Right lobe of liver (tissue), 6 donors: ENCODE measurements at places on chromosomes 2 and 18. TPM values are rescaled to one million over a fixed set of nuclear protein-coding genes. Genes with fewer than 3 reads are reported as not detected.

CAPG gene
- 17.4 TPM for total RNA-seq

CYTIP gene
- 3.5 TPM for total RNA-seq

ESCO1 gene
- 6.0 TPM for total RNA-seq

GRCh38 chr18:48165111-48165866 lies 234.8 kb upstream of the SMAD2 start:
- H3K4me1 ChIP-seq: peaks cover 34% of the 10 kb centered on the region
- no peak for DNase-seq
- H3K4me3 ChIP-seq: no peak overlapping the region
- no peaks in the 10 kb centered on the region for H3K36me3 ChIP-seq
- no peak overlapping the region for H3K27ac ChIP-seq

DNA sequence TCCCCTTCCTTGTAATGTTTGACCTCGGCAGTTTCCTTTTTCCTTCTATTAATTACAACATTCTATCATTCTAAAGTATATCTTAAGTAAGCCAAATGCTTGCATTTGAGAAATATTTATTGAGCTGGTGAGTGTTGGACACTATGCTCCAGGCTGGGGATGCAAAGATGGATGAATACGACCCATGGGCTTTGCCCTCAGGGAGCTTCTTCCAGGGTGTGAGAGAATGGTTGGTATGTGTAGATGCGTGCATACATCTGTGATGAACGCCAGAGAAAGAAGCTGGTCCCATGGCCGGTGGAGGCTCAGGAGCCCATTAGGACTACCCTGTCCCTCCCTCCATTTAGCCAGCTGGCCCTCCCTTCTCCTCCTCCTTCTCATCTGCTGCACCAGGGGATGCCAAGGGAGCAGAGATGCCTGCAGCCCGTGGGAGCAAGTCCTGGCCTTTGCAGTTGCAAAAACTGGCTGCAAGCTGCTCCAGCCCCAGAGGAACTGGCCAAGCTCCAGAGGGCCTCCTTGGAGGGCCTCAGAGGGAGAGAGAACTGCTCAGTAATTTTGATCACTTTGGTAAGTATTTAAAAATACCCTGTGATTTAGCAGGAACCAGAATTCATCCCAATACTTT lies 65.7 kb upstream of the FOSL2 start:
- no peaks in the 10 kb centered on the region for H3K27me3 ChIP-seq
- DNase-seq: no peak
- no peak overlapping the region for H3K27ac ChIP-seq
- H3K4me1 ChIP-seq: no peaks in the 10 kb centered on the region

DNA sequence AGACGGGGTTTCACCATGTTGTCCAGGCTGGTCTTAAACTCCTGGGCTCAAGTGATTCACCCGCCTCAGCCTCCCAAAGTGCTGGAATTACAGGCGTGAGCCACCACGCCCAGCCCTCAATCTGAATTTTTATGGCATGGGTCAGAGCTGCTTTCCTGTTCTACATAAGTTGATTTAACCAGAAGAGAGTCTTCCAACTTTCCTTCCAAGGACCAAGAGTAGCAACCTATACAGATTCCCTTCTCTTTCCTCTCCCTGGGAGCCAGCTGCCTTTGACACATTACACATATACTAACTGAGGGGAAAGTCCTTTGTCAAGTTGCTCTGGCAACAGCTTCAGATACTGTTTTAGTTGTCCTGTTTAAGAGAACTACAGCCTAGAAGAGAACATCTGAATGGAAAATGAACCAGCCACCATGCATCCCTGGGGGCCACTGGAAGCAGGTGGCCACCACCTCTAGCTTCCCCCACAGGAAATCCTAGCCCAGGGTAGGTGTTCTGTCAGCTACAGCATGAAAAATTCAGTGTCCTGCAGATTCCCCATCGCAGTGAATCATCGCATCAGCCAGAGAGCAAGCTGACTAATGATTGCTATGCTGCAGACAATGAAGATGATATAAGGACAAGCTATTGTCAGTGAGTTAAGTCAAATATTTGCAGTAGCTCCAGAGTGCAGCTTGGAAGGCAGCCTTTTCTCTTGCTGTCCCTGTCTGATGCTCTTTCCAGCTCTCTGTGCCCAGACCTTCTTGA lies 62.9 kb downstream of the POMC start:
- no peaks in the 10 kb centered on the region for H3K36me3 ChIP-seq
- no peaks in the 10 kb centered on the region for H3K27me3 ChIP-seq
- no peak overlapping the region for H3K4me3 ChIP-seq
- H3K4me1 ChIP-seq: no peaks in the 10 kb centered on the region

DNA sequence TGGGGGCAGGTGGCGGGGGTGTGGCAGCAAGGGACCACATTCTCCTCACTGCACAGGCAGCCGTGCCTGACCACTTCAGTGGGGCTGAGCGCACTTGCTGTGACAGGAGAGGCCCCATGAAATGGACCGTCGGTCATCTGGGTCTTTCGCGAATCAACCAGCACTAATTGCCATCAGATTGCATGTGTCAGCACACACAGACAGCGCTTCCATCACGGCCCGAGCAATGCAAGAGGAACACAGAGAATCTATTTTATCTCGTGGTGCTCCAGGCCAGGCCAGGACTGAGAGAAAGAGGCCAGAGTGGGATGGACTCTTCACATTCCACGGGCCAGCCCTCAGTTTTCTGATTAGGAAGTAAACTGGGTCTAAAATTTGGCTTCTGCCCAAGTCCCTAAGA lies 87.0 kb downstream of the EIPR1 start:
- no peaks in the 10 kb centered on the region for H3K27me3 ChIP-seq
- no peaks in the 10 kb centered on the region for H3K4me1 ChIP-seq
- no peak overlapping the region for H3K4me3 ChIP-seq
- H3K27ac ChIP-seq: no peak overlapping the region

- no peaks in the 10 kb centered on the region for H3K4me1 ChIP-seq
- H3K27me3 ChIP-seq: no peaks in the 10 kb centered on the region
- no peak overlapping the region for H3K27ac ChIP-seq
- no peak overlapping the region for H3K4me3 ChIP-seq
- no peaks in the 10 kb centered on the region for H3K36me3 ChIP-seq
These were observed 65.9 kb downstream of the CAB39 start for GRCh38 chr2:230778350-230779063.

- no peak overlapping the region for H3K4me3 ChIP-seq
- H3K27ac ChIP-seq: no peak overlapping the region
- H3K27me3 ChIP-seq: no peaks in the 10 kb centered on the region
- H3K4me1 ChIP-seq: no peaks in the 10 kb centered on the region
- no peaks in the 10 kb centered on the region for H3K36me3 ChIP-seq
These were observed 1.3 kb downstream of the RTP5 start for GRCh38 chr2:241870611-241871537.

GRCh38 chr2:171702781-171703556 lies 15.7 kb downstream of the DYNC1I2 start:
- no peak overlapping the region for H3K27ac ChIP-seq
- no peak overlapping the region for H3K4me3 ChIP-seq
- no peaks in the 10 kb centered on the region for H3K4me1 ChIP-seq
- H3K27me3 ChIP-seq: no peaks in the 10 kb centered on the region
- no peaks in the 10 kb centered on the region for H3K36me3 ChIP-seq

GRCh38 chr2:120498121-120498520 lies 152.2 kb downstream of the INHBB start:
- no peak overlapping the region for H3K27ac ChIP-seq
- H3K4me3 ChIP-seq: no peak overlapping the region
- H3K4me1 ChIP-seq: peaks cover 3% of the 10 kb centered on the region

DNA sequence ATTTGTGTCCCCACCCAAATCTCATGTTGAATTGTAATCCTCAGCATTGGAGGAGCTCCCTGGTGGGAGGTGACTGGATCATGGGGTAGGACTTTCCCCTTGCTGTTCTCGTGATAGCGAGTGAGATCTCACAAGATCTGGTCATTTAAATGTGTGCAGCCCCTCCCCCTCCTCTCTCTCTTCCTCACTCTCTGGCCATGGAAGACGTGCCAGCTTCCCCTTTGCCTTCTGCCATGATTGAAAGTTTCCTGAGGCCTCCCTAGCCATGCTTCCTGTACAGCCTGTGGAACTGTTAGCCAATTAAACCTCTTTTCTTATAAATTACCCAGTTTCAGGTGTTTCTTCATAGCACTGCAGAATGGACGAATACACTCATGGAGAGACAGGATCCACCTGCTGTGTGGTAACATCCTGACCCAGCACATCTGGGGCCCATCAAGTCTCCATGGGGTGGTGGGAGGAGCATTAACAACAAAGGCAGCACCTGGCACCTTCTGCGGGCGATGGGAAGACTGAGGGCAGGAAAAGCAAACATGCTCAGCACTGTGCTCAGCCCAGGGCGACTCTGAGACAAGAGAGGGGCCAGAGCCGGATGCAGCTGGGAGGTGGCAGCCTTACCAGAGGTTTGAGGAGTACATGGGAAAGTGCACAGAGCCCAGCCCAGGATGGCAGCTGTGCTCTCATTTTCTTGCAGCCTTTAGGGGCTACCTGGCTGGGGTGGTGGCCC lies 16.2 kb upstream of the ALPP start:
- H3K27ac ChIP-seq: no peak overlapping the region
- no peaks in the 10 kb centered on the region for H3K4me1 ChIP-seq
- H3K36me3 ChIP-seq: no peaks in the 10 kb centered on the region
- no peaks in the 10 kb centered on the region for H3K27me3 ChIP-seq
- no peak overlapping the region for H3K4me3 ChIP-seq
